Panc1 (cell line): ENCODE measurements at places on chromosomes 7 and 10.
A peak's percentile ranks its signal among the peaks of the same experiment; 100 is the strongest.

DNA sequence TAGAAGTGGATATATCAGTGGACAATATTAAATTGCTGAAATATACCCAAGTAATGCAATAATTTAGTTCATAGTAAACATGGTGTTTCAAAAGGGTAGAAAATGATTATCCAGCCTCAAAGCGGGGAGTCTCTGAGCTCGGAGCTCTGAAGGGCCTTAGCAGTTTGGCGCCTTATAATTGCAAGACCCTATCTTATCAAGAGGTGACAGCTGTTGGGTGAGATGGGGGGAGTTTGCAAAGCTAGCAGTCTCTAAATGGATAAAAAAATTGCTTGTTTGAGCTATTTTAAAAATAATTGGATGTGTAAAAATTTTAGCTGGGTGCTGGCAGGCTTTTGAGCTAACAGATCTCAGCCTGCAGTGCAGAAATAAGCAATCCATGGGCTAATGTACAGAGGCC lies 219.2 kb downstream of the CCSER2 start:
- DNase-seq, result no peak

- no peak for DNase-seq
Observed at GRCh38 chr10:18505456-18506118, 145.8 kb downstream of the NSUN6 start.

DNA sequence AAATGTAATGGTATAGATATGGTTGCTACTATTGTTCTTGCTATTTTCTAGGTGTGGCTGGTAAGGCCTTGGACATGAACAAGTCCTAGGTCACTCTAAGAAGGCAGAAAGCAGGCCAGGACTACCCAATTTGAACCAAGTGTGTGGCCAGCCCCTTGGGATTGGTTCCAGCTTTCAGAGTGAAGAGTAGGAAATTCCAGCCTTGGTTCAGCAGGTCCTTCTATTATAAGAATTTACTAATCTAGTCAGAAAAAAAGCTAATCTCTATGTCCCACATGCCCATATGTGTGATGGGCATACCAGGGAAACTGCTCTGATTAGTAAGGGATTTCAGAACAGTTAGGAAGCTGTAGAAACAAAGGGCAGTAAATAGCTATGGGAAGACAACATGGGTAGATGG lies 7.8 kb upstream of the TARP start:
- no peak for DNase-seq

DNA sequence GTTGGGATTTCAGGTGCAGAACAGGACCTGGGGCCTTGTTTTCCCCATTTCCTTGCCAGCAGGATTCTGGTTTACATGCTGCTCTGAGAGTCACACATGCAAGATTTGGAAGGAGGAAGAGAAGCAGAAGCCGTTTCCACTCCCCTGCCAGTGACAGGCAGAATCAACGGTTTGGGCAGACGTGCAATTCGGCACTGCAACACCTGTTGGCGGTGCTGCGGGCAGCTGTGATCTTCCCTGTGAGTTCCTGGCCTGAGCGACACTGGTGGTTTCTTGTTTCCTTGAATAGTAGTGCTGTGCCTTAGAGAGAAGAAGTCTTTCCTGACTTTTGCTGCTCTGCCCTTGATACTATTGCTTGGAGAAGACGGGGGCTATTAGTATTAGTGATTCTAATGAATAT lies 1126.2 kb downstream of the TYW1 start:
- DNase-seq, result no peak

DNA sequence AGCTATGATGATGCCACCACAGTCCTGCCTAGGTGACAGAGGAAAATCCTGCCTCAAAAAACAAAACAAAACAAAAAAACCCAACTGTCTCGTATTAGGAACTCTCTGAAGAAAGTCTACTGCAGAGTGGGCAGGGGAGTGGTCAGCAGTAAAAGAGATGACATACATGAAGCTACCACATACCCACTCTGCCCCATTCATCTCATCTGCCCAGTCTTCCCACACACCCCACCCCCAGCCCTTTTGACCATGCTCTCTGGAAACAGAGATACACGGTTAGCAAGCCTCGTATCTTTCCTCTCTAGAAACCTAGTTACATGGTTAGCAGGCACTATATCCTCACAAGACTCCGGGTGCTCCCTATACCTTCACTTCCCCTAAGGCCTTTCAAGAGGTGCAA lies 8.3 kb downstream of the SLC37A3 start:
- DNase-seq, result no peak

GRCh38 chr10:103598654-103599115 lies 105.2 kb downstream of the NEURL1 start:
- peak; percentile 30 for DNase-seq

GRCh38 chr7:4102231-4102841 lies 579.8 kb upstream of the FOXK1 start:
- DNase-seq, result no peak

DNA sequence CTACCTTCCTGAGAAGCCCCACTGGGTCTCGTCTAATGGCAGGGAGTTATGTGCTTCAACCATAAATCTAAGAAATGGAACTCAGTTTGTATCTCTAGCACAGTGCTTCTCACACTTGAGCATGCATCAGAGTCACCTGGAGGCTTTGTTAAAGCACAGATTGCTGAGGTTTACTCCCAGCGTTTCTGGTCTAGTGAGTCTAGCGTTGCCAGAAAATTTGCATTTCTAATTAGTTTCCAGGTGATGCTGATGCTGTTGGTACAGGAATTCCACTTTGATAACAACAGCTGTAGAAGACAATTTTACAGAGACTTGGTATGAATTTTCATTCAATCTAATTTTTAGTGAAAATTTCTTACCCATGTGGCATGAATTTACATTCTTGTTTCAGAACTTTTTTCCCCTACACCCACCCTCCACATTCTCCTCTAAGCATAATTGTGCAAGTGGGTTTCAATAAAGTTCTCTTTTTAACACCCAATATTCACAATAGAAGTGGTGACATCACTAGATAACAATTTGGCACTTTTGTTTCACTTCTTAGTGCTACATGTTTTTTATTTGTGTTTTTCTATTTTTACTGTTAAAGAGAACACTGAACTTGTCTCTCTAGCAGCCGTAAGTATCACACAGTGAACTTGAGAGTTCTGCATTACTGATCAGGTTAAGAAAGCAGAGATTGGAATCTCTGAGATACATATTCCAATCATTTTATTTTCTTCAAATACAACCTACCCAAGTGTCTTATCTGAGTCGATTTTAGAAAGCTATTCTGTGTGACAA lies 48.4 kb upstream of the BET1 start:
- no peak for DNase-seq

GRCh38 chr10:101301111-101301731 lies 52.7 kb upstream of the BTRC start:
- no peak for DNase-seq

DNA sequence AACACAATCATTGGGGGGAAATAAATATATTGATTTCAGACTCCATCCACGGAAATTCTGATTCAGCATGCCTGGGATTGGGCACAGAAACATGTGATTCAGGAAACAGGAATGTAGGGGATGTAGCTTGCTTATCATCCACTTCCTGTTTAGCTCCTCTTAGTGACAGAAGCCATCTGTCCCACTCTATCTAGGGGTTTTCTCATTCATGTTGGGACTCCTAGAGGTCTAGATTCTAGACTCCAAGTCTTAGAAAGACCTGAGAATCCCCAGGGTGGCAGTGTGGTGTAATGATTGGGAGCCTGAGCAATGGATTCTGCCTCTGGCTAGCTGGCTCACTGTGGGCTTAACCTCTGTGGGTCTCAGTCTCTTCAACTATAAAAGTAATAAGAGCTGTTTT lies 67.9 kb downstream of the CDK1 start:
- no peak for DNase-seq

DNA sequence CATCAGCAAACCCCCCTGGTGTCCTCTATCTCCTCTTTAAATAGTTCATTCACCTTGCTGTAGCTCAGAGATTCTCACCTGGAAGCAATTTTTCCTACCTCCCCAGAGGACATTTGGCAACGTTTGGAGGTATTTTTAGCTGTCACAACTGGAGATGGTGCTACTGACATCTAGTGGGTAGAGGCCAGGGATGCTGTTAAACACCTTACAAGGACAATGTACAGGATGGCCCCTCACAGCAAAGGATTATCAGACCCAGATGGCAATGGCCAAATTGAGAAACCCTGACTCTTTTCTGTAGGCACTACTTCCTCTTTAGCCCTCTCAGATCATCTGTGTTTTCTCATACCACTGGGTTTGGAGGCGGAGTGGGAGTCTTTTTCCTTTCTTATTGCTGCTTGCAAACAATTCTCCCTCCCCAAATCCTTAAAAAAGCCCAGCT lies 13.2 kb upstream of the TRA2A start:
- peak; percentile 64 for DNase-seq

GRCh38 chr10:80205477-80206276 lies at the start of gene ANXA11:
Gene ANXA11 (minus strand): TSS chr10:80205537. CDS start chr10:80172861, 32,676 bp downstream.
- DNase-seq, result peak; percentile 75

DNA sequence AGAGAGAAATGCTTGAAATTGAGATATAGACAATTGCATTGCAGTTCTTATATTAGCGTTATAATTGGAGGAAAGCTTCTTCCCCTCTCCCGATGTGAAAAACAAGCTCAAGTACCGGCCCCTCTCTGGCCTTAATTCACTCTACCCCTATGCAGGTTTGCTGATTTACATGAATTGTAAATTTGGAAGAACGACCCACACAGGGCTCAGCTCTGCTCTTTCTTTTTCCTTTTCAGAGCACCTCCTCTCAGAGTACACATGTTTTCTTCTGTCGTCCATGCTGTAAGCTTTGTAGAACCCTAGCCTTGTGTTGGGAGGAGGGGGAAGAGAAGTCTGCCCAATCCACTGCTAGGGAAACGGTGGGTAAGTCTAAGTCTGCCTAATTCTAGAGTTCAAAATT lies 140.8 kb downstream of the IQUB start:
- no peak for DNase-seq

DNA sequence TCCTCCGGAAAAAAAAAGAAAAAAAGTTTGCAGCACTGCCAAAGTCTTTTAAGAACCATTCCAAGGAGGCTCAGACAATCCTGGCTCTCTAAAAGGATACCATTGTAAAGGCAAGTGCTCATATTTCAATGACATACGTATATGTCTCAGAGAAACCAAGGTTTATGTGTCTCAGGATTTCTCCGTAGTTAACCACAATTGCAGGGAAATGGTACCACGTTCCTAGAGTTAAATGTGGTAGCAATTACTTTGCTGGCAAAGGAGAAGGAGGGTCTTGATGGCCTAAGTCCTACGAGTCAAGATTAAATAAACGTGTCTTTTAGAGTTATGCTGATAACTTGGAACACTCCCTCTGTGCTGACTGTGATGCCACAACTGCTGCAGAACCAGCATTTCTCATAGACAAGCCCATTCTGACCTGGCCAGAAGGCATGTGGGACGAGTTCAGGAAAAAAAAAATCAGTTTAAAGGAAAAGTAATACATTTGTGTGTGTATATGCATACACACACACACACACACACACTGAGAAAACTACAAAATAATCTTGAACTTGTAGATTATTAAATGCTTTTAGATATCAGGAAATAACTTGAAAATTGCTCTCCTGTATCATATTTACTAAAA lies 245.9 kb downstream of the FGFR2 start:
- DNase-seq, result no peak

DNA sequence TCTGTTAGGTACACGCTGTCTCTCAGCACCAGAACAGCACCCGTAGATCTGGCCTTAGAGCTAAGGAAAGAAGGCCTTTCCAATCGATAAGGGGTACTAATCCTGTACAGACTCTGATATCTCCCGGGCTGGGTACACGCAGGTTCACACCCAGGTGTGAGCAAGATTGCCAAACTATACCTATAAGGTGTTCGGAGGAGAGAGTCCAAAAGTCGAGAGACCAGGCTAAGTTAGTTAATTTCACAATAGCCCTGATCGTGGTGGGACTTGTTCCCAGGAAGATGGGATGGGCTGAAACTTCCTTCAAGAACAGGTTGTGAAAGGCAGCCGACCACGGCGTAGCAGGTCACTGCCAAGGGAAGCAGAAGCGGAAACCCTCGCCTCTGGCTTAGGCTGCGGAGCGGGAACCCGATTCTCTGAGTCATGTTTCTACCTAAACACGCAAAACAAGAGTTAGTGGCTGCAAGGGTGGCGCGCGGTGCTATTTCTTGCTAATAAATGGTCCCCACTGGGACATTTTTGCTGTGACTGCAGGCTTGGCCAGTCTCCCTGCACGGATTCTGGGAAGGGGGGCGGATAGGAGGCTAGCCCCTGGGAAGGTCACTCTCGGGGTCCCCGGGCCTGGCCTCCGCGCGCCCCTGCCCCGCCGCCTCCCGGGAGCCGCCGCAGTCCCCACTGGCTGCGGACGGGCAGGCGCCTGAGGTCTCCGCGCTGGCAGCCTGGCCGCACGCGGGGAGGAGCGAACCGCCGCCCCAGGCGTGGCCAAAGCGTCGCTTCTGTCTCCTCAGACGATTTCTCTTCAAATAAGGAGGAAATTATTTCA lies 75.4 kb upstream of the PDSS1 start:
- DNase-seq, result no peak

- DNase-seq, result no peak
Observed at GRCh38 chr10:129860396-129860795, 103.7 kb downstream of the EBF3 start.

DNA sequence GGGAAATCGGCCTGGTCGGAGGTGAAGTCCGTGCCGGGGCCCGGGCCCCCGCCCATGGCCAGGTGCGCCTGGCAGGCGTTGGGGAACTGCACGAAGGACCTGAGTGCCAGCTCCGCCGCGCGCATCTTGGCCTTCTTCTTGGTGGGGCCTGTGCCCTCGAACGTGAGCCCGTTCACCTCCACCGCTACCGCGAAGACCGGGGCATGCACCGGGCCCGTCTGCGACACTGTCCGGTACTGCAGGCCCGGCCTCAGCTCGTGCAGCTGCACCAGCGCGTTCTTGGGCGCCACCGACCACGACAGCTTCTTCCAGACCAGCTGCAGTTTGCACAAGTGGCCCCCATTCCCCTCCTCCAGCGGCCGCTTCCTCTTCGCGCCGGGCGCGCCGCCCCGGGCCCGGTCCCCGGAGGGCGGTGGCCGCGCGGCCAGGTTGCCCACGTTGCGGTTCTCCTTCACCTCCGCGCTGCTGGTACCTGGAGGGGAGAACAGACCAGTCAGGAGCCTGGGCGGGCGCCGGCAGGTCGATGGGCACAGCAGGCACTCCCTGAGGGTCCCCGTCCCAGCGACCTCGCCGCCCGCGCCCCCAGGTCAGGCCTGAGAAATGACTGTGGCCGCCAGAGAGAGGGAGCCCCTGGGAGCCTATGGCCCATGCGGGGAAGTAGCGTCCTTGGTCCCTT lies 307.4 kb downstream of the WDR37 start:
- DNase-seq, result no peak

DNA sequence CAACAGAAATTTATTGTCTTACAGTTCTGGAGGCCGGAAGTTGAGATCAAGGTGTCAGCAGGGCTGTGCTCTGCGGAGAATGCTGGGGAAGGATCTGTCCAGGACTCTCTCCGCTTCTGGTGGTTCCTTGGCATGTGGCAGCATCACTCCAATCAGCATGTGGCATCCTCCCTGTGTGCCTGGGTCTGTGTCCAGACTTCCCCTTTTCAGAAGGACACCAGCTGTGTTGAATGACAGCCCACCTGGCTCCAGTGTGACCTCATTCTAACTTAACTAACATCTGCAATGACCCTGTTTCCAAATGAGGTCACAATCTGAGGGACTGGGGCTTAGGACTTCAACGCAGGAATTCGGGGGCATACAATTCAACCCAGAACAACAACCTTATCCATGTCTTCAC lies 141.9 kb downstream of the BMS1 start:
- no peak for DNase-seq

- no peak for DNase-seq
Observed at GRCh38 chr7:139494835-139495579, 11.5 kb upstream of the KLRG2 start.
